ENCODE measurements at places on chromosomes 7 and 10.

- DNase-seq = no peak
Observed at GRCh38 chr7:151900986-151901621, 24.2 kb upstream of the PRKAG2 start.

- no peak for DNase-seq
Observed at GRCh38 chr7:1544896-1545416, 11.0 kb downstream of the TMEM184A start.

DNA sequence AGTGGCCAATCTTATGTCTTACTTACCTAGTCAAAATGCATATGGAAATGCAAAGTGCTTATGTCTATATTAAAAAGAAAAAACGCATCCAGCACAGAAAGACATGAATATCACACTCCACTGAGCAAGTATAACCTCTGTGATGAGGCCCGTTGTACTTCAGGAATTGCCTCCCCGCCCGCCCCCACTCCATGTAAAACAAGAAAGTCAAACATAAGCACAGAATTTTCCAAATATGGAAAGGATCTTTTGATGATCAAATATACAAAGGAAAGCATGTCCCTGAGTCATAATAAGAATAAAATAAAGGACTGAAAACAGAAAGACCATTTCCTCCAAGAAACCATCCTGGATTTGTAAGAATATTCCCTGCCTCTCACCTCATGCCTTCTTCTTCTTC, 229.1 kb downstream of the BAMBI start:
- DNase-seq = peak; percentile 26

DNA sequence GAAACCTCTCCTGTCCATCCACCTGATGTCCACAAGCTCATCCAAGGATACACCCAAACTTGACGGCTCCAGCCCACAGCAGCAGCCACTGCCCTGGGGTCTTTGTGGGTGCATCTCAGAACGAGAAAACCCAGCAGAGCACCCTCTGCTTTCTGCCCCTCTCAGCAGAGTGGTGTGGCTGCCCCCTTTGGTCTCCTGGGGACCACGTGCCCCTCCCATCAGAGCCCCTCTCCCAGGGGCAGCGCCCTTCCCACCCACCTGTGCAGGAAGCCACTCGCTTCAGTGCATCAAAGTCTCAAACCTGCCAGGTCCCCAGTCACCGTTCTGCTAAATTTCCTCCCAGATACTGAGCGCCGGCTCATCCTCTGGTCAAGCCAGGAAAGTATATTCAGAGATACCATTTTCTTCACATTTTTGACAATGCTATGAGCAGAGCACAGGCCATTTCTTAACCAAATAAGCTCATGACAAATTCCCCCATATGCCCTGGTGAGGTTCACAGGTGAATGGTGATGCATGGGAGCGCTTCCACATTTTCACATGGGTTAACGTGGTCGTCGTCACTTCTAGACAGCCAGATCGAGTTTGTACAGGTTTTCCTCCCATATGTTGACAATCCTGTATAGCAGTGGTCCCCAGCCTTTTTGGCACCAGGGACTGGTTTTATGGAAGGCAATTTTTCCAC, 32.4 kb downstream of the CAMK2B start:
- DNase-seq = no peak

- DNase-seq = no peak
Observed at GRCh38 chr10:70925377-70926225, 37.2 kb upstream of the PCBD1 start.

- no peak for DNase-seq
Observed at GRCh38 chr7:149171892-149172533, 23.3 kb upstream of the ZNF282 start.

- peak; percentile 65 for DNase-seq
Observed at GRCh38 chr10:26890956-26891355, 30.2 kb upstream of the ABI1 start.

GRCh38 chr7:116796471-116796870, 65.9 kb upstream of the CAPZA2 start:
- no peak for DNase-seq

DNA sequence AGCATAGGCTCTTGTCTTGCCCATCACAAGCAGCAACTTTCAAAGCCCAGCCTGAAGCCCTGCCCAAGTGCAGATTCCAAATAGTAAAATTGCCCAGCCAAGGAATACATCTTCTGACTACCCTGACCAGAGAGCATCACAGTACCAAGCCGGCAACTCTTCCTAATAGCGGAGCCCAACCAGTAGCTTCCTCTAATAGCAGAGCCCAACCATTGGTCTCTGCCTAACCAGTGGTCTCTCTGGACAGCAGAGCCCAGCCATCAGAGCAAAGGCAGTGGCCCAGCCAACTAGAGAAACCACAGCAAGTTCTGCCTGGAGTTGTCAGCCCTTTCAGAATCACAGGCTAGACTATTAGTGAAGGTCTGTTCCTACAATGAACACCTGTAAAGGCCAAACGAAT, 285.6 kb downstream of the HGF start:
- peak; percentile 88 for DNase-seq

DNA sequence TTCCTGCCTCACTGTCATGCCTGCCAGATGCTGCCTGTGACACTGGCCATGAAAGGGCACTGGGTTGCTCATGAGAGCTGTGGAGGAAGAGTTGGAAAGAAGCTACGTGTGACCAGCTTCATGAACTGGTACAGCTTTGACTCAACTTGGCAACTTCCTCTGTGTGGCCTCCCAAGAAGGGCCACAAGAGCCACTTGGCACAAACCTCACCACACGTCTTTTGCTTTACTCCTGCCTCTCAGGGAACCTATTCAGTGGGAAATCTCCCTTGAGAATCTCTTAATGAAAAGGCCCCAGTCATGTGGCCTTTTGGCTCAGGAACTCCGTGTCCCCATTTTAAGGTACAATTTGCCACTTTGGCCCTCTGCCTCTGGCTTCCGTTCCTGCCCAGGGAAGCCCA, 54.5 kb downstream of the FRMD4A start:
- no peak for DNase-seq

- no peak for DNase-seq
Observed at GRCh38 chr10:52454491-52454890, 140.4 kb downstream of the DKK1 start.

DNA sequence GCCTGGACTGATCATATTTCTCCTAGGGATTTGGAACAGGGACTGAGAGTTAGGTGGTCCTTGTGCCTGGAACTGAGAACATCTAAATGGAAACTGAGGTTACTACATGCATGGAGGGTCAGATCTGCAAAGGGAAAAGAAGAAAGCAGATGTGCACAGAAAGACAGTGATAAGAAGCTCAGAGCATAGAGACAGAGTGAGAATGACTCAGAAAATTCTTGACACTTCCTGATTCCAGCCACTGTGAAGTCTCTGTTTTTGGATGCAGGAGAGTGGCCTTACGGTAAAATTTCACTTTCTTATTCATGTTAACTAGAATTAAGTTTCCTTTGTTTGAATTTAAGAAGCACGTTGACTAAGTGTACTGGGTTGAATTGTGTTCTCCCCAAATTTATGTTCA, 241.7 kb downstream of the TMEM26 start:
- no peak for DNase-seq

DNA sequence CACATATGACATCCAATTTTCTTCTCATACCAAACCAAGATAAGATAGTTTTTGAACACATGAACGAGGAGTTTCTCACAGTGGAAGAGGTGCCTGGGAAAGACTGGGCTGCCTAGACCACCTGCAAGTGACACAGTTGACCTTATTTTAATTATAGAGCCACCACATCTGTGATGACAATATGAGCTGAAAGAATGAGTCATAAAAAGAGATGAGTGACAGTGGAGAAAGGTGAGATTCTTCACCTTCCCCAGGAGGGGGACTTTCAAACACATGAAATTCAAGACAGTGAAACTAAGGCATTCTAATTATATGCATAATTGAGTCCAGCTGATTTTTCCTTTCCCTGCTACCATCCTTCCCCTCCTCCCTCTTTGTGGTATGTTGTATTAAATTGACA, 475.5 kb downstream of the NXPH1 start:
- DNase-seq = no peak

- DNase-seq = no peak
Observed at GRCh38 chr10:6794441-6794840, 214.4 kb upstream of the PRKCQ start.

GRCh38 chr7:43905956-43906330, 453 bp downstream of the URGCP start:
- peak; percentile 50 for DNase-seq

DNA sequence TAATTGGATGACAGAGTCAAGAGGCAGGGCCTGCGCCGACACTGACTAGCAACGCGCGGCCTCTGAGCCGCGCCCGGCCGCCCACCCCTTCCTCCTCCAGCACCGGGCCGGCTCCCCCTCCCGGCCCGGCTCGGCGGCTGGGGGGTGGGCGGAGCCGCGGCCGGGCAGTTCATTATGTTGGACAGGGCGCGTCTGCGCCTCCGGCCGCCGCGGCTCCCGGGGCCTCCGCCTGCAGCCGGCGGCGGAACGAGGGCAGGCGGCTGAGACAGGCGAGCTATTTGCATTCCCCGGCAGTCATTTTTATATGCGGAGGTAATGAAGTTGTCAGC, 106.7 kb downstream of the SNX10 start:
- DNase-seq = peak; percentile 78
